ENCODE measurements at places on chromosomes 5 and 9. TPM values are rescaled to one million over a fixed set of nuclear protein-coding genes. Genes with fewer than 3 reads are reported as not detected.

DNA sequence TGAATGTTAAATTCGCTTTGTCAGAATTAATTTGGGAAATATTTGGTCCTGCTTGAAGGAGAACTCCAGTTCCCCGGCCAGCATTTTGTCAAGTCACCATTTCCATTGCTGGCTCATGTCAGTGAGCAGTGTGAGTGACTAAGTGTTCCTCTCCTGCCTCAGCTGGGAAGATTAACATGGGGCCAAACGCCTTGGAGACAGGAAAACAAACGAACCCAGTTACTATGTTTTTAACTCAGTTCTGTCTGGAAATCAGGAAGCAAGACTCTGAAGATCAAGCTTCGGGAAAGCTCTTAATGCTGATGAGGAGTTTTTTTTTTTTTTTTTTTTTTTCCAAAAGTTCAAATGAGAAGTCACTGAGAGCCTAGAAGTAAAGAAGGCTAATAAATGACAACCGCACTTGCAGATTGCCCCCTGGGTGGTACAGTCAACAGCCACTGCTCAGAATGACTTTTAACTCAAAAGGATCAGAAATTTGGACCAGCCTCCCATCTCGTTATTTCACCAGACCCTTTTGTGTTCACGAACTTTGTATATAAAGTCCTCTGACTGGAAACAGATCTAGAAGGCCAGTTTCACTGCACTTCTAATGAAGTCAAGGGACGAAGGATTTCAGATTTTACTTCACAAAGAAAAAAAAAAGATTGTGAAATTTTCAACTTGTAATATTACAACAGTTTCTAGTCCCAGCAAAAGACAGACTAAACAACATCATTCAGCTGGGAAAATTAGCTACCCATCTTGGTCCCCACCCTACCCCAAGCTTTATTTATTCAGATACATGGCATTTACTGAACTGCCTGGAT lies 121.3 kb downstream of the LHFPL2 start:
- DNase-seq: peak; percentile 58

GRCh38 chr5:168303393-168304025 lies 12.1 kb downstream of the WWC1 start:
- DNase-seq: no peak

GRCh38 chr5:111439473-111440075 lies 72.8 kb downstream of the STARD4 start:
- DNase-seq: no peak

The PDGFRB gene
- 18.6 TPM for polyA plus RNA-seq

The MEGF9 gene
- 17.6 TPM for polyA plus RNA-seq

The NEUROG1 gene
- polyA plus RNA-seq: not detected
